ENCODE measurements at places on chromosomes 4 and X. TPM values are rescaled to one million over a fixed set of nuclear protein-coding genes. Genes with fewer than 3 reads are reported as not detected.

LRRC66 gene
- total RNA-seq = 0.83 TPM

GLRA3 gene
- total RNA-seq = not detected

PSAPL1 gene
- total RNA-seq = not detected

TMSB15C gene
- total RNA-seq = 3.8 TPM

STPG2 gene
- total RNA-seq = under 0.01 TPM

NOX1 gene
- not detected for total RNA-seq

All from smooth muscle cell of trachea (primary cell).